Mammary epithelial cell (primary cell): ENCODE measurements at places on chromosomes 3 and 15. TPM values are rescaled to one million over a fixed set of nuclear protein-coding genes. Genes with fewer than 3 reads are reported as not detected.

DNA sequence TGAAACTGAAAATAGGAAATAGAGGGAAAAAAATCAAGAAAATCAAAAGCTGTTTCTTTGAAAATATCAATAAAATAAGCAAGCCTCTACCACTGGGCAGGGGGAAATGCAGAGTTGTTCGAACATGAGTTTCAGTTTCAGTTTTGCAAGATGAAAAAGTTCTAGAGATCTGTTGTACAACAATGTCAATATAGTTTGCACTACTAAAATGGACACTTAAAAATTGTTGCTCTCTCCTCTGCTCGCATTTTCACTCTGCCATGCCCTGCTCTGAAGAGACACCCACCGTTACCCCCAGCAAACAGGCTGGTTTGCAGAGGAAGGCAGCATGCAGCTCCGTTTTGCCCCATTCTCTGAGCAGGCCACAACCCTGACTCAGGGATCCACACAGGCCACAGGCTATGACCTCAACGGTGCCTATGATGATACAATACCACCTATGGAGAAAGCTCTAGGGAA lies 64.5 kb downstream of the ZNF148 start:
- no peak for DNase-seq

The ADCY5 gene
- total RNA-seq = not detected in 2 replicates

DNA sequence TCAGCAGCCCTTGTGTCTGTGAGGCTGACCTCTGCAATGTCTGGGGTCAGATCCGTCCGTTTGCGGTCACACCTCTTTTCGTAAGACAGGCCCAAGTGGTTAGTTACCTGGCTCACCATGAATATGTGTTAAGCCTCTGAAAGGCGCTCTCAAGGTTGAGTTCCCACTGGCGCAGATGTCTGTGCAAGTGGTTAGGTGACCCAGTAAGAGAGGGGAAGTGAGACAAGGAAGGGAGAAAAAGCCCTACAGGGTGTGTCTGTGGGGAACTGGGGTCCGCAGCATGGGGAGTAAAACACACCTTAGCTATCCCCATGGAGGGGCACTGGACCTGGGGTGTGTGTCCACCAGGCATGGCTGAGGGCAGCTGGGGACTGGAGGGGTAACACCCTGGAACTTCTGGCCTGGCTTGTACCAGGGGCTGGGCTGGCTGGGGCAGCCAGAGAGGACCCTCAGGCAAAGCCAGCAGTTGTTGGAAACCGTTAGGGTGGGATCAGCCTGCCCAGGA lies 391.6 kb upstream of the PROK2 start:
- DNase-seq = no peak

The ALPK3 gene
- 0.33 TPM for total RNA-seq

GRCh38 chr3:157543501-157544035 lies 40.4 kb upstream of the VEPH1 start:
- no peak for DNase-seq

DNA sequence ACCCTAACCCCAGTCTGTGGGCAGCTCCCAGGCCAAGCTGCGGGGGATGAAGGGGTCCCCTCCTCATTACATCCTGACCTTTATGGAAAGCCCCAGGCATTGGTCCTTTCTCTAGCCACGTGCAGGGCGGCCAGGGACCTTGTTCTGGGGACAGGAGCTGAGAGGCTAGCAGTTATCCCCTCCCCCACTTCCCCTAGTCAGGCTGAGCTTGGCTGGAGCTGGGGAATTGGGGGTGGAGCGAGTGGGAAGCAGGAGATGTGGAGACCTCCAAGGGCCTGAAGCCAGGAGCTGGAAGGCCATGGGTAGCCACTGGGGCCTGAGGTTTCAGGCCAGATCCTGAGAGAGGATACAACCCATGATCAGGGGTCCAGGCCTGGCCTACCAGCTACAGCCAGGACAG lies 45.8 kb downstream of the DNAH1 start:
- DNase-seq = no peak

- DNase-seq = peak; percentile 46
These were observed 3.1 kb downstream of the ANXA2 start for GRCh38 chr15:60394689-60395097.

GRCh38 chr3:182908471-182908870 lies 71.9 kb downstream of the DCUN1D1 start:
- DNase-seq = no peak

GRCh38 chr3:149385617-149386298 lies 8.3 kb upstream of the TM4SF1 start:
- no peak for DNase-seq

- no peak for DNase-seq
These were observed 191.1 kb downstream of the IL20RB start for GRCh38 chr3:137148917-137149316.

GRCh38 chr3:64616953-64617352 lies 70.8 kb downstream of the ADAMTS9 start:
- DNase-seq = no peak

The GNAT1 gene
- 0.17 TPM for total RNA-seq

GRCh38 chr3:10366651-10367101 lies 45.8 kb upstream of the SEC13 start:
- peak; percentile 92 for DNase-seq

DNA sequence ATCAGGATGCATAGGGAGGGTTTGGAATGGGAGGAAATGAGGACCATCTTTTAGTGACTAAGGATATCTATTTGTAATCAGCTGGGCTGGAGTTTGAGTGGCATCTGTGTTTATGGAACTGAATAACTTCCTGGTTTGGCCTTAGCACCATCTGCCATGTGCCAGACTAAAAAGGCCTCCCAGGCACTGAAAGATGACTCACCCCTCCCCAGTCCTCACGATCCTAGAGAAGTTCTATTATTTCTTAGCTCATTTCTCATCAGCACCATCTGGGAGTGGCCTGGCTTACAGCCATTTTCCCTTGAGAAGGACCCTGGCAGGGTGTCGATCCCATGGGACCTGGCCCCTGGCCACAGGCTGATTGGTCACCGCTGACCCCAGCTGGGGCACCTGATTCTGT lies 23.9 kb upstream of the CTXND1 start:
- peak; percentile 21 for DNase-seq

- no peak for DNase-seq
These were observed 30.4 kb downstream of the BHLHE40 start for GRCh38 chr3:5009506-5010109.

The GNB4 gene
- total RNA-seq = 201 TPM

The EPHA3 gene
- 0.26 and 0.32 TPM in 2 replicates for total RNA-seq

The TRAIP gene
- 1.7 TPM for total RNA-seq

The SEMA6D gene
- under 0.01 TPM for total RNA-seq

DNA sequence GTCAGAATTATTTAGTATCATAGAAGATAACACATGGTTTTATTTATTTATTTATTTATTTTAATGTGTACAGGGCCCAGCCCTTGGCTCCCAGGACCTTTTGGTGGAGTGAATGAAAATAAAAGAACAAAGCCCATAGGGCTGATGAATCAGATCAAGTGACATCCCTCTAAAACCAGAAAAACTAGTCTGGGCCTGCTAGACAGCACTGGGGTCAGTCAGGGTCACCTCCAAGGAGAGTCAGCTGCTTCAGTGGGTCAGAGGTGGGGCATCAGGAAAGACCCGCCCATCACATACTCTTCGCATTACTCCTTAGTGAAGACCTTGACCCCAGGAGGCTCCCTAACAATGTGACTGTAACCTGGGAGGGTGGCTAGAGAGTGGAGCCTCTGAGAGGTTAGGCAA lies 12.8 kb downstream of the PPCDC start:
- DNase-seq = peak; percentile 74

DNA sequence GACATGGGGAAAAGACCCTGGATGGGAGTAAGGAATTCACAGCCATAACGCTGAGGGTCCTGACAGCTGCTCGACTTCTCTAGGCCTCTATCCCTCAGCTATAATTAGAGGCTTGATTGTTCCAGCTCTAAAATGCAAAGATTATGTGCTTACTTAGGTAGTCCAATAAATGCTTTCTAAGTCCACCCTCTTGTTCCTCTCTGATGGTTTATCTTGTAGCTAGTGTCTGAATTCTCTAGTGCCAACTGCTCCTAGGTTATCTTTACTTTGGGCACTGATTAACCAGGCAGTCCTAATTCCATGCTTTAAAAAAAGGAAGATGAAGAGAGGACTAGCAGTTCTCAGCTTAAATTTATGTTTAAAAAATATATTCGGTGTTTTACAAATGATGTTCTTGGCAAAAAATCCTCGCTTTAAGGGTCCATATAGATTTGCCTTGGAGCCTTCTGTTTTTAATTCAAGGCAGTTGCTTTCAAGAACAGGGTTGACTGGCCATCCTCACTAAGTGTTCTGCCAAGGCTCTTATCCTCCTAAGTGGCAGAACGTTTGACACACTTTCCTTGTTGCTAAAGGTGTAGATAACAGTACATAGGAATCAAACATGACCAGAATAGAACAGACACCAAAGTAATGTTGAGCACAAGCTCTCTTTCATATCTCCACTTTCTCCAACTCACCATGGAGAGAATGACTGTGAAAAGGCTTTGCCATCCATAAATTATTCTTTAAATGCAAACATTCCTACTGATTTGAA lies 60.6 kb downstream of the THRB start:
- DNase-seq = no peak

GRCh38 chr3:69032737-69033136 lies 19.3 kb upstream of the EOGT start:
- no peak for DNase-seq

DNA sequence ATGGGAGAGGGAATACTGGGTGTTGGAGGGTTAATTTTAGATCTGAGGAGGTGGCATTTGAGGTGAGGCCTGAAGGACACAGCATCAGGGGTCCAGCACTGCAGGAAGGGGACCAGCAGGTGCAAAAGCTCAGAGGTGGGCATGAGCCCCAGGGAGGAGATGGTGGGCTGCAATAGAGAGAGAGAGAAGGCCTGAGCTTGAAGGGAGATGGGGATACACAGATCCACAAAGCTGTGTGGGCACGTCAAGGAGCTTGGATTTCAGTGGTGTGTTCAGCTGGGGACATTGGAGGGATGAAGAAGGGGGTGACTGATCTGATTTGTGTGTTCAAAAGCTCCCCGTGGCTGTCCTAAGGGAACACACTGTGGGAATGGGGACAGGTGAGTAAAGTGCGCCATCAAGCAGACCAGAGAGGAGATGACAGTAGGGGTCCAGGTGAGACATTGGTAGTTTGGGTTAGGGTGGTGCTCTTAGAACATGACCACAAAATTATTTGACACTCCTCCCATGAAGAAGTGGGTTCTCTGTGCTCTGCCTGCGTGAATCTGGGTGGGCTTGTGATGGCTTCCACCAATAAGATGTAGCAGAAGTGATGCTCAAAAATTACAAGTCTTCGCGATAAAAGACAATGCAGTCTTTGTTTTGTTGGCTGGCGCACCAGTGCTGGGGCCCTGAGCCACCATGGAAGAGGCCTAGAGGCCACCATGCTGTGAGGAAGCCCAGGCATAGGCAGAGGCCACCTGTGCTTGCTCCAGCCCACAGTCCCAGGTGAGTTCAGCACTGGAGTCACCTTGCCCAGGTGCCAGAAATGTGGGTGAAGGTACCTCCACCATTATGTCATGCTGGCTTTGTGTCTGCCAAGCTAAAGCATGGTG lies 1.9 kb upstream of the WNT7A start:
- no peak for DNase-seq

- no peak for DNase-seq
These were observed 66.6 kb upstream of the RAP2B start for GRCh38 chr3:153095441-153095840.

DNA sequence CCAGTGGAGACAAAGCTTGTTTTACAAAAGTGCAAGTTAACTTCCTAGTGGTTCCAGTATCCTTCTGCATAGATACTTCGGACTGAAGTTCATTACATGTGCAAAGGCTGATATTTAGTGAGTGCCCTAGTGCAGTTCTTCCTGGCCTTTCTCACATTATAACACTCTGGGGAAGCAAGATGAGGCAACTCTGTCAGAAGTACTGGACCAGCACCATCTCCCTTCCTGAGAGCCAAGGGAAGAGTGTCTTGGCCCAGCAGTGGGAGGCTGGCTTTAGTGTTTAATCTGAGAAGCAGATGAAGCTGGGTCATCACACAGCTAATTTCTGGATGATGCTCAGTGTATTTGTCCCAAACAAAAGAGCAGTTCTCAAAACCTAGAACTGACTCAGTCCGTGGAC lies 397.7 kb downstream of the CACNA2D3 start:
- no peak for DNase-seq

DNA sequence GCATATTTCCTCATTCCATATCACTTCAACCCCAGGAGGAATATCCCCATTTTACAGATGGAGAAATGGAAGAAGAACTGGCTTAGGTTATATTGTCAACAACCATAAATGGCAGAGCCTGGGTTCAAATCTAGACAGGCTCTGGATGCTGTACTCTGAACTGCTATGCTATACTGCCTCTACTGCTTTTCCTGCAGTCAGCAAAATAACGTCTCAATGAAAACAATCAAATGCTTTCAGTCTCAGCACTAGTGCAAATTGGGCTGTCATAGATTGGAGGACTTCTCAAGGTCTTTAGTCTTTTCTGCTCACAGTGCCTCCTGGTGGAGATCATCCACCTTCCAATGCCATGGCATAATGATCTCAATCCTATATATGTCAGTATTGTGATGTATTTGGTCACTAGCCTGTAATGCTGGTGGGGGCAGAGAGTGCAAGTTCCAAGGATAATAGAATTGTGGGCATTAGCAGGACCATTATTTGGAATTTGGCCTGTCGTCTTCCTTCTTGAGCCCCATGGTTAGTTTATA lies 285.0 kb downstream of the CLSTN2 start:
- DNase-seq = no peak

- DNase-seq = no peak
These were observed 963.4 kb downstream of the ROBO1 start for GRCh38 chr3:78804251-78805037.

DNA sequence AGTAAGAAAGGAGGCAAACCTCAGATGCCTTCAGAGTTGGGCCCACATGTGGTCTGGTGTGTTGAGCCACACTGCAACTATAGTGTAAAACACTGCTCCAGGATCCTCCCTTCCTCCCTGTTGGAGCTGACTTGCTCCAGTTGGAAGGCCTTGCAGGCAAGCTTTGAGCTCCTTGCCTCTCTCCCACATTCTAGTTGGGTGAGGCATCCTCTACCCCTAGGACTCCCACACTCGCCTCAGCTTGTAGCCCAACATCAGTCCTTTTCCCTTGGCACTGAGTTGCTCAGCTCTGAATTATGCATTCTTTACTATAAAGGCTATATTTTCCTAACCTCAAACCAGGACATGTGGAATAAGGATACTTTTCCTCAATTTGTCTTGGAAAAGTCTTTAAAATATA lies 143.9 kb downstream of the NECTIN3 start:
- peak; percentile 29 for DNase-seq

- DNase-seq = no peak
These were observed 11.8 kb upstream of the LIPC start for GRCh38 chr15:58419803-58420524.

The FBN1 gene
- total RNA-seq = 26.7 TPM

- no peak for DNase-seq
These were observed 16.6 kb downstream of the HAPLN3 start for GRCh38 chr15:88878720-88879184.

- DNase-seq = no peak
These were observed 55.4 kb downstream of the SEMA5B start for GRCh38 chr3:122972141-122972540.

GRCh38 chr3:118781232-118781631 lies 253.4 kb downstream of the IGSF11 start:
- no peak for DNase-seq
